ENCODE measurements at places on chromosomes 13 and 19.

DNA sequence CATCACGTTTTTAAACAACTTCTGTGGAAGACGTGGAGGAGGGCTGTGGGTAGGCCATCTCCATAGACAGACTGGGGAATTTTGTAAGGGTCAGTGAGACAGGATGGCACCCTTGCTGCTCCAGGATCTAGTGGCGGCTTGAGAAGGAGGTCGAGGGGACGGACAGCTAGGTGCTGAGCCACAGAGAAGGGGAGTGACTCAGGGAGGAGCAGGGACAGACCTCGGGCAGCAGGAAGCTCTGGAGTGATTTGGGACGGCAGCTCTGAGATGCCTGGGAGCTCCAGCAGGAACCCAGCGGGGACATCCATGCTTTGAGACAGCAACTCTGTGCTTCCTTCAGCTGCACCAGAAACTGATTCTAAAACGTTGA lies 169.1 kb upstream of the SOX1 start:
- H3K27me3 ChIP-seq: peaks cover 3% of the 10 kb centered on the region
- H3K4me1 ChIP-seq: no peaks in the 10 kb centered on the region
- no peak overlapping the region for H3K27ac ChIP-seq
- DNase-seq: no peak

DNA sequence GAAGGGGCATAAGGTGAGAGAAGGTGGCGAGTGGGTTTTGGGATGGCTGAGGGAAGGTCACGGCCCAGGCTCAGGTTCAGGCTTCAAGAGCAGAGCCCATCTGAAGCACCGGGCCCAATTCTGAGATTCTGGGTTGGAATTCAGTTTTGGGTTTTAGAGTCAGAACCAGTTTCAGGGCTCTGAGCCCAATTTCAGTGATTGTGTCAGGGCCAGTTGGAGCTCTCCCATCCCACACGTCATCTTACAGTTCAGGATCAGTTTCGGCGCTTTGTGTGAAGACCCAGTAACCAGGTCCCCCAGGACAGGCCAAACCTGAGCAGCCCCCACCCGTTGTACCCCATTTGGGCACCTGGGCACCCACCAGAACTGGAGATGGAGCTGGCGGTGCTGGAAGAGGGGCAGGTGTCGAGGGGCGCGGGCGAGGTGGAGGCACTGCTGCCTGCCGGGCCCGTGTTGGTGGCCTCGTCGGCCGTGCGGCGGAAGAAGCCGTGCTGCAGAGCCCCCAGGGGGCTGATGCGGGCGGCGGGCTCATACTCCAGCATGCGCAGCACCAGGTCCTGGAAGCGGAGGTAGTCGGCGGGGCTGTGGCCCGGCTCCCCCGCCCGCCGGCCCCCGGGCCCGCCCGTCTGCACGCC lies 7.5 kb downstream of the DYRK1B start:
- H3K4me1 ChIP-seq: no peaks in the 10 kb centered on the region
- no peak for DNase-seq
- no peaks in the 10 kb centered on the region for H3K27me3 ChIP-seq

DNA sequence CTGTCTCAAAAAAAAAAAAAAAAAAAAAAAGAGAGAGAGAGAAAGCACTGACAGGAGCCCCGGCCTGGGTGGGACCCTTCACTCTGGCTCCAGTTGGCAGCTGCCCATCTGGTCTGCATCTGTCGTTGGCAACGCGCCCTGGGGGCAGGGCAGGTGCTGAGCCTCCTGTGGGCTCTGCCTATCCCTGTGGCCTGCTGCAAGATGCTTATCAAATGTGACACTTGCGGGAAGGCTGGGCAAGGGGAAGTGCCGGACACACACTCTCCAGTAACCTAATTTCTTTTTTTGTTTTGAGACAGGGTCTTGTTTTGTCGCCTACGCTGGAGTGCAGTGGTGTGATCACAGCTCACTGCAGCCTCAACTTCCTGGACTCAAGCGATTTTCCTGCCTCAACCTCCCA lies 10.7 kb upstream of the KPTN start:
- DNase-seq: no peak
- H3K4me1 ChIP-seq: no peaks in the 10 kb centered on the region
- no peaks in the 10 kb centered on the region for H3K27me3 ChIP-seq

DNA sequence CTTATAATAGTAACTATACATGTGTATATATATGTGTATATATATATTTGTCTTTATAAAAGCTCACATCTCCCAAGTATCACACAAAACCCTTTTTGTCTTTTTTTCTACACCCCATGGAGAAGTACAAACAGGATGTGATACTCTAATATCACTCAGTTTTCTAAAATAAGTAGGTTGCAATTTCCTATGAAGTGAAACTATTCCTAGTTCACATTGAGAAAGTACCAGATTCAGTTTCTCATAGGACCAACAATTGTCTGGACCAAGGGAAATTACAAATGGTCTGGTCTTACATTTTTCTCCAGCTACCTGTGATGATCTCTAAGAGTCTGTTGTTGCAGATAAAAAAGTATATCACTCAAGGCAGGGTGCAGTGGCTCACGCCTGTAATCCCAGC lies 17.9 kb upstream of the LILRB1 start:
- no peaks in the 10 kb centered on the region for H3K4me1 ChIP-seq
- H3K27ac ChIP-seq: no peak overlapping the region
- H3K4me3 ChIP-seq: no peak overlapping the region
- no peaks in the 10 kb centered on the region for H3K36me3 ChIP-seq
- H3K27me3 ChIP-seq: peaks cover 5% of the 10 kb centered on the region

DNA sequence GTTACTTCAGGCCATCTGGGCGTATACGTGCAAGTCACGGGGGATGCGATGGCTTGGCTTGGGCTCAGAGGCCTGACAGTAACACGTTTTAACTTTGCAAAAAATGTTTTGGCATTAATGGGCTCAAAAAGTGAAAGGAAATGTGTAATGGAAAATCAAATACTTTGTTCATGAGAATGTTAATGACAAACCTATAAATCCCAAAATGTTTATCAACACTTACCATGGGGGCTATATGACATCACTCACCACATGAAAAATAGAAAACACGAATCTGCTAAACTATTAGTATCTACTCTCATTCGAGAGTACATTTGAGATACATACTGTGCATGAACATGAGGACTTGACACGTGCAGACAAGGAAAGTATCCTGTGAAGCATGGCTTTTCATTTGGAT lies 91.7 kb downstream of the FAM216B start:
- no peak for DNase-seq
- H3K27me3 ChIP-seq: no peaks in the 10 kb centered on the region
- H3K4me1 ChIP-seq: no peaks in the 10 kb centered on the region
- H3K4me3 ChIP-seq: no peak overlapping the region

GRCh38 chr13:83274679-83275078 lies 607.6 kb downstream of the SLITRK1 start:
- H3K36me3 ChIP-seq: no peaks in the 10 kb centered on the region
- no peak for DNase-seq
- no peaks in the 10 kb centered on the region for H3K4me1 ChIP-seq
- H3K27me3 ChIP-seq: no peaks in the 10 kb centered on the region
- no peak overlapping the region for H3K27ac ChIP-seq

DNA sequence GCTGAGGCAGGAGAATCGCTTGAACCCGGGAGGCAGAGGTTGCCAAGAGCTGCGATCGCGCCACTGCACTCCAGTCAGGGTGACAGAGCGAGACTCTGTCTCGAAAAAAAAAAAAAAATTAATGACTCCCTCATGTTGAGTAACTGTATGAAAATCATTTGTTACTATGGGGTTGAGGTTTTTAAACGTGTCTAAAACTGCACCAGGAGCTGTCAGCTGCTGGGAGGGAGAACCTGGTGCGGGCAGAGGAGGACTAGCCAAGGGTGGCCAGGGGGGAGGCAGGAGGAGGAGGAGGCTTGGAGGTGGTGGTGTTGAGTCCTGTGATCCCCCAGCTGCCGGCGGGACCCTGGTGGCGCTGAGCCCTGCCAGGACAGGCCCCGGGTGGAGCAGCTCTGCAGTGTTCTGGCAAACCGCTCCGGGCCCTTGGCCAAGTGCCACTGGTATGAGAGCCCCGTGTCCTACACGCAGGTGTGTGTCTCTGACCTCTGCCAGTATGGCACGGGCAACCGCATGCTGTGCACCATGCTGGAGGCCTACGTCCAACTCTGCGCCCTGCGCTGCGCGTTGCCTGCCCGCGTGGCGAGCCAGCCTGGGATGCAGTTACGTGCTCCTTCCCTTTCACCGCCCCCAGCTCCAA lies 17.1 kb upstream of the FXYD3 start:
- H3K36me3 ChIP-seq: no peaks in the 10 kb centered on the region
- no peak overlapping the region for H3K4me3 ChIP-seq
- no peak overlapping the region for H3K27ac ChIP-seq

GRCh38 chr13:24301434-24301833 lies 7.9 kb upstream of the C1QTNF9 start:
- no peak overlapping the region for H3K27ac ChIP-seq
- H3K4me3 ChIP-seq: no peak overlapping the region
- H3K27me3 ChIP-seq: no peaks in the 10 kb centered on the region
- no peak for DNase-seq
- no peaks in the 10 kb centered on the region for H3K4me1 ChIP-seq

- H3K27me3 ChIP-seq: no peaks in the 10 kb centered on the region
- no peaks in the 10 kb centered on the region for H3K4me1 ChIP-seq
- no peak for DNase-seq
- no peak overlapping the region for H3K4me3 ChIP-seq
- H3K36me3 ChIP-seq: no peaks in the 10 kb centered on the region
Observed at GRCh38 chr13:111252446-111253364, 67.7 kb upstream of the TEX29 start.

- no peak overlapping the region for H3K27ac ChIP-seq
- H3K4me3 ChIP-seq: no peak overlapping the region
- H3K27me3 ChIP-seq: no peaks in the 10 kb centered on the region
- DNase-seq: no peak
Observed at GRCh38 chr13:32147976-32148375, 116.4 kb downstream of the FRY start.

DNA sequence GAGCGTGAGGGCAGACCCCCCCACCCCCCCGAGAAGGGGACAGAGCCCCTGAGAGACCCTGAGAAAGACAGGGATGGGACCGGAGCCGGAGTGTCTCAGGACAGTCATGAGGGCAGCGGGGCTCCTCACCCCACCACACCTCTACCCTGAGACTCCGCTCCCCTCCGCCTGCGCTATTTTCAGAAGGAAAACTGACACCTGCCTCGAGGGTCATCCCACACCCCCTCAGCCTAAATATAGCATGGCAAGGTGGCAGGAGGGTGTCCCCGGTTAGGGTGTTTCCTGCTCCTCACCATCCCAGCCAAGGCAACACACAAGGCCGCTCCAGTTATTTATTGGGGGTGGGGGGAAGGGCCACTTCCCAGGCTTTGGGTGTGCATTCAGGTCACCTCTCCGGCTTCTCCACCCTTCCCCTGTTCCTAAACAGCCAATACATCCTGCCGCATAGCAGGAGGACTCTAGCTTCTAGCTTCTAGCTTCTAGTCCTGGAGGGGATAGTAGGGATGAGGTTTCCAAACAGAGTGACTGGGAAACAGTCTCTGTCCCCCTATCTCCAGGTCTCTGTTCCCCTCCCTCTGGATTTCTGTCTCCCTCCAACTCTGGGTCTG lies 1.4 kb upstream of the NTF4 start:
- no peaks in the 10 kb centered on the region for H3K27me3 ChIP-seq
- no peaks in the 10 kb centered on the region for H3K36me3 ChIP-seq
- no peak overlapping the region for H3K27ac ChIP-seq
- peaks cover 30% of the 10 kb centered on the region for H3K4me1 ChIP-seq
- no peak for DNase-seq

DNA sequence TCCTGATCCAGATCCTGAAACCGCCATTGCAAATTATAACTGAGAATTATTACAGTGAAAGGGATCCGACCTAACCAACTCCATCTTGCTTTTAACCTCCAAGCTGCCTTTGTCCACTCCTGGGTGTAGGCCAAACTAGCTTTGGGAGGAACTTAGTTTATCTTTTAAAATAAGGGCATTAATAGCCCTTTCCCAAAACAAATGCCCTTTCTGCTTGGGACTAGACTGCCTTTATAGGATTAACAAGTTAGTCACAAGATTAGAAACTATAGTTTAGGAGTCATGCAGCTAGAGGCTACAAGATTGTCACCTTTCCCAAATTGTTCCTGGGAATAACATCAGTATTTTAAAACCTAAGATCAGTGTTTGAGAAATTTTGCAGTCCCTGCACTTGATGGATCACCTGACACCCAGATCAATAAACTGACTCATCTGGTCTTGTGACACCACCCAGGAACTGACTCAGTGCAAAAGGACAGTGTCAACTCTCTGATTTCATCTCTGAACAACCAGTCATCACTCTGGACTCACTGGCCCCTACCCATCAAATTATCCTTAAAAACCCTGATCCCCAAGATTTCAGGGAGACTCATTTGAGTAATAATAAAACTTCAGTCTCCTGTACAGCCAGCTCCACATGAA lies 4.1 kb upstream of the ZNF841 start:
- no peak for DNase-seq
- H3K4me1 ChIP-seq: no peaks in the 10 kb centered on the region
- no peaks in the 10 kb centered on the region for H3K27me3 ChIP-seq
- no peak overlapping the region for H3K27ac ChIP-seq
- H3K4me3 ChIP-seq: no peak overlapping the region

GRCh38 chr13:53783471-53783870 lies 754.9 kb downstream of the OLFM4 start:
- H3K4me1 ChIP-seq: no peaks in the 10 kb centered on the region
- no peak overlapping the region for H3K27ac ChIP-seq
- DNase-seq: no peak
- no peaks in the 10 kb centered on the region for H3K36me3 ChIP-seq

DNA sequence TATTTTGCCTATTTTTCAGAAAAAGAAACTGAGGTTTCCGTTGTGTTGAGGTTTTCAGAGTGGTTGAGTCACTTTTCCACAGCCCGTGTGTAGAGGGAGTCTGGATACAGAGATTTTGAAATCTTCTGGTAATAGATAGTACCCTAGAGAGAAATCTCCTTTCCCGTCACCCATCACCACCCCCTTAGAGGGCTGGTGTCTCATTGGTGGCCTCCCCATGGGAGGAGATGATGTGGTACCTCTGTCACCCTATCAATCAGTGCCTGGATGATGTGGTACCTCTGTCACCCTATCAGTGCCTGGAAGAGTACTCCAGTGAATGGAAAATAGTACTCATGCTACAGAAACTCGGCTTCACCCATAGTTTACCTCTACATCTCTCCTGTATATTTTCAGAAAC lies 42.2 kb upstream of the SERP2 start:
- no peak overlapping the region for H3K4me3 ChIP-seq
- H3K27me3 ChIP-seq: no peaks in the 10 kb centered on the region
- peaks cover 7% of the 10 kb centered on the region for H3K4me1 ChIP-seq
- H3K27ac ChIP-seq: no peak overlapping the region
- H3K36me3 ChIP-seq: no peaks in the 10 kb centered on the region

DNA sequence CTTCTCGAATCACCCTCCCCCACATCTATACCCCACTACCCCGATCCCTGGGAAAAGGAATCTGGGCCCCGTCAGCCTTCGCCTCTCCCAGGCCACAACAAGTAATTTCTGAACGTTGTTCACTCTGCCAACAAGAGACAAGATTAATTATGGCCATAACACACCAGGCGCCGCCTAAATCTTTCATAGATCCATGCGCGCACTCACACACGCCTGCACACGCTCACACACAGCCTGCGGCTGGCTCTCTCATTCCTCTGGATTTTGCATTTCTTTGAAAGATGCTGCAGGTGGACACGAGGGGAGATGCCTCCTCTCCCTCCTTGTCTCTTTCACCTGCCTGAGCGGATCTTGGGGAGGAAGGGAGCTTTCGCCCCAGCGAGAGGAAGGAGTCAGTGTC lies 17.1 kb downstream of the ZNRF4 start:
- no peak overlapping the region for H3K27ac ChIP-seq
- no peak overlapping the region for H3K4me3 ChIP-seq
- no peaks in the 10 kb centered on the region for H3K27me3 ChIP-seq
- no peaks in the 10 kb centered on the region for H3K36me3 ChIP-seq
- DNase-seq: no peak
- peaks cover 5% of the 10 kb centered on the region for H3K4me1 ChIP-seq

GRCh38 chr19:47179653-47180310 lies 49.1 kb downstream of the SAE1 start:
- H3K4me3 ChIP-seq: no peak overlapping the region
- H3K27ac ChIP-seq: peak overlapping the region; percentile 11
- H3K36me3 ChIP-seq: peaks cover 11% of the 10 kb centered on the region
- H3K4me1 ChIP-seq: peaks cover 19% of the 10 kb centered on the region
- no peaks in the 10 kb centered on the region for H3K27me3 ChIP-seq
